ENCODE measurements at places on chromosomes 1 and 21. TPM values are rescaled to one million over a fixed set of nuclear protein-coding genes. Genes with fewer than 3 reads are reported as not detected.

OR2L2 gene
- total RNA-seq = 0.10 TPM

ARHGEF10L gene
- 21.6 TPM for total RNA-seq

CFAP107 gene
- not detected for total RNA-seq

ZMYND12 gene
- 1.7 TPM for total RNA-seq

DNA sequence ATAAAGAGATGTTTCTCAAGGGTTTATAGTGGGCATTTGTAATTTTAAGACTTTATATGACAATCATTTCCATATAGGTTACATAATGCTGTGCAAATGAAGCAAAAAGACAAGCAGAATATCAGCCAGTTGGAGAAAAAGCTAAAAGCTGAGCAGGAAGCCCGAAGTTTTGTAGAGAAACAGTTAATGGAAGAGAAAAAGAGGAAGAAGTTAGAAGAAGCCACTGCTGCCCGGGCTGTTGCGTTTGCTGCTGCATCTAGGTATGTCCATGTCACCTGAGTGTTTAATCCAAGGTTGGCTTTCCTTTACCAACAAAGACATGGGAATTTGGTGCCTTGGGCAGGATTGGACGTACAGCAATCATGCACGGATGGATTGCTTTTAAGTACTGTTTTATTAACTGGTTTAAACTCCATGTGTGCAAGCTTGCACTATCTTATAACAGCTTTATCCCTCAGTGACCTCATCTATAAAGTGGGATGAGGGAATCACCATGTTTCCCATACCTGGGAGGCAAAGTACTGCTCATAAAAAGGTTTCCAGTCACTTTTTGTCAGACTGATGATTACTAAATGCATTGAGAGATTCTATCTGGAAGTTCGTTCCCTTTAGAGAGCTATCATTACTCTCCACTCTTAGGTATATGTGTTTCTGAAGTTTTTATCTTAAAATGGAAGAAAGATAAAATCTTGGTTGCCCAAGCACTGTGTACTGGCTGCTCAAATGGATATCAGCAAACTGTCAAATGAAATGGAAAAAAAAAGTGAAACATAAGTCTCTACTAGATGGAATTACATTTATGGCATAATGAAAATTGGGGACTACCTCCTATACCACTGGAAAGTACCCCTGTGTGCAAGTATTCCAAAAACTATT lies 55.1 kb downstream of the MACO1 start:
- H3K4me1 ChIP-seq = no peaks in the 10 kb centered on the region
- no peaks in the 10 kb centered on the region for H3K27me3 ChIP-seq

DNA sequence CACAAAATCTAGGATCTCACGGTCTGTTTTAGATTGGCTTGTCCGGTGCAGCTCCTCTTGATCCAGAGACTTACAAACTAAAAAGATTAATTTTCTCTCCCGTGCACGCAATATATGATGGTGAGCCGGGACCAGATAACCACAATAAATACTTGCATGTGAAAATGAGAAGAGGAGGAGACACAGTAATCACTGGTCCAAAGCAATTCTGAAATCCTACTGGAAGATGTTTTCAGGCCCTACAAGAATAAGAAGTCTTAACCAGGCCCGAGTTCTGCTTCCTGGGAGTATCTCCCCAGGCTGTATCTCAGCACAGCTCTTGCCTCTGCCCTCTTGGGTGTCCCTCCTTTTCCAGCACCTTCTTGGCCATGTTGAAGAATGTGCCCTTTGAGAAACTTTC lies 1.0 kb upstream of the WDR4 start:
- no peaks in the 10 kb centered on the region for H3K27me3 ChIP-seq
- H3K4me3 ChIP-seq = peak overlapping the region; percentile 61
- H3K4me1 ChIP-seq = peaks cover 6% of the 10 kb centered on the region
- H3K36me3 ChIP-seq = peaks cover 5% of the 10 kb centered on the region
- no peak overlapping the region for H3K27ac ChIP-seq

- no peaks in the 10 kb centered on the region for H3K4me1 ChIP-seq
- no peak overlapping the region for H3K27ac ChIP-seq
- H3K27me3 ChIP-seq = peaks cover 94% of the 10 kb centered on the region
- no peaks in the 10 kb centered on the region for H3K36me3 ChIP-seq
- H3K4me3 ChIP-seq = no peak overlapping the region
Observed at GRCh38 chr1:154747740-154748404, 122.2 kb downstream of the KCNN3 start.

DNA sequence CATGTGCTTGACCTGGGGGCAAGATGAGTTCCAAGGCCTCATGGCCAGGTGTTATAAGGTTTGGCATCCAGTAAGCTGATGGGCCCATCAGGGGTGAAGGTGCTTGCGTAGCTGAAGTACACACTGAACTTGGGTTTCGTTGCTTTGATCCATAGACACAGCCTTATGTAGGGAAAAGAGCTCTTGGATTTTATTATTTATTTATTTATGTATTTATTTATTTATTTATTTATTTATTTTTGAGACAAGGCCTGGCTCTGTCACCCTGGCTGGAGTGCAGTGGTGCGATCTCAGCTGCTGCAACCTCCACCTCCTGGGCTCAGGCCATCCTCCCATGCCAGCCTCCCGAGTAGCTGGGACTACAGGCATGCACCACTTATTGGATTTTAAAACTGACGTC lies 63.2 kb downstream of the FOXD2 start:
- H3K4me1 ChIP-seq = no peaks in the 10 kb centered on the region
- no peaks in the 10 kb centered on the region for H3K36me3 ChIP-seq
- no peak overlapping the region for H3K4me3 ChIP-seq
- DNase-seq = no peak

GRCh38 chr1:174768949-174769348 lies 230.8 kb upstream of the CACYBP start:
- no peak overlapping the region for H3K27ac ChIP-seq
- DNase-seq = no peak
- no peak overlapping the region for H3K4me3 ChIP-seq
- no peaks in the 10 kb centered on the region for H3K27me3 ChIP-seq
- no peaks in the 10 kb centered on the region for H3K4me1 ChIP-seq

- no peaks in the 10 kb centered on the region for H3K27me3 ChIP-seq
- H3K36me3 ChIP-seq = no peaks in the 10 kb centered on the region
Observed at GRCh38 chr21:45888386-45889009, 93.1 kb upstream of the COL6A1 start.

- H3K27me3 ChIP-seq = no peaks in the 10 kb centered on the region
- no peak for DNase-seq
- H3K27ac ChIP-seq = no peak overlapping the region
- H3K4me3 ChIP-seq = no peak overlapping the region
Observed at GRCh38 chr1:234476172-234476571, 2.8 kb downstream of the TARBP1 start.

DNA sequence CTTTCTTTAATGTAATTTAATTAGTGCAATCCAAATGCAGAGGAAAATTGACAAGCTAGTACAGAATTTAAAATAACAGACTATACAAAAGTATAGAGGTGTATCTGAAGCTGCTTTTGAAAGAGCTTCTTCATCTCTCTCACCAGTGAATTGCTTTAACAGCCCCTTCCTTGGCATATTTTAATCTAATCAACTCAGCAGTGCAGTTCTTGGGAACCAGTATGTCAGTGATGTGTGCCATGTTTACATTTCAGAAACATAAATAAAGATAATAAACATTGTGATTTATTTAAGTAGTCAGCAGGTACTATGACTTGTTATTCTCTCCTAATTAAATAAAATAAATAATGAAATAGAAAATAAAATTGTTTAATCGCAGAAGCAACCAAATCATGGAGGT lies 1260.6 kb downstream of the NCAM2 start:
- H3K27ac ChIP-seq = no peak overlapping the region
- no peak for DNase-seq
- 0 out of 2 replicates have a peak, but pooled peaks cover 5% of the 10 kb centered on the region for H3K4me1 ChIP-seq

DNA sequence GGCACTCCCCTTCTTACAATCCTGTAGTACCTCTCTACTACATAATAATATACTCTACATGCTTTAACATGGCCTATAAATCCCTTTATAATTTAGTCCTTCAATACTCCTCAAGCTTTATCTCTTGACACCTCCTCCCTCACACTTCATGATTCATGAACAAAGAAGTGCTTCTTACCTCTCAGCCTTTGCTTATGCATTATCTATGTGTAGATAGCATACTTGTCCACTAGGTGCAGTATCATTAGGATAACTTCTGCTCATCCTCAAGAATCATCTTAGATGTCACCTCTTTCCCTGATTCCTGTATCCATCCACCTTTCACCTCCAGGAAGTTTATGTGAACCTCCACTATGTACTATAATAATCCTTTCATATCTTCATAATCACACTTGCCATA lies 74.4 kb downstream of the COL24A1 start:
- H3K27ac ChIP-seq = no peak overlapping the region
- no peaks in the 10 kb centered on the region for H3K27me3 ChIP-seq
- no peak overlapping the region for H3K4me3 ChIP-seq
- H3K4me1 ChIP-seq = no peaks in the 10 kb centered on the region
- H3K36me3 ChIP-seq = no peaks in the 10 kb centered on the region

DNA sequence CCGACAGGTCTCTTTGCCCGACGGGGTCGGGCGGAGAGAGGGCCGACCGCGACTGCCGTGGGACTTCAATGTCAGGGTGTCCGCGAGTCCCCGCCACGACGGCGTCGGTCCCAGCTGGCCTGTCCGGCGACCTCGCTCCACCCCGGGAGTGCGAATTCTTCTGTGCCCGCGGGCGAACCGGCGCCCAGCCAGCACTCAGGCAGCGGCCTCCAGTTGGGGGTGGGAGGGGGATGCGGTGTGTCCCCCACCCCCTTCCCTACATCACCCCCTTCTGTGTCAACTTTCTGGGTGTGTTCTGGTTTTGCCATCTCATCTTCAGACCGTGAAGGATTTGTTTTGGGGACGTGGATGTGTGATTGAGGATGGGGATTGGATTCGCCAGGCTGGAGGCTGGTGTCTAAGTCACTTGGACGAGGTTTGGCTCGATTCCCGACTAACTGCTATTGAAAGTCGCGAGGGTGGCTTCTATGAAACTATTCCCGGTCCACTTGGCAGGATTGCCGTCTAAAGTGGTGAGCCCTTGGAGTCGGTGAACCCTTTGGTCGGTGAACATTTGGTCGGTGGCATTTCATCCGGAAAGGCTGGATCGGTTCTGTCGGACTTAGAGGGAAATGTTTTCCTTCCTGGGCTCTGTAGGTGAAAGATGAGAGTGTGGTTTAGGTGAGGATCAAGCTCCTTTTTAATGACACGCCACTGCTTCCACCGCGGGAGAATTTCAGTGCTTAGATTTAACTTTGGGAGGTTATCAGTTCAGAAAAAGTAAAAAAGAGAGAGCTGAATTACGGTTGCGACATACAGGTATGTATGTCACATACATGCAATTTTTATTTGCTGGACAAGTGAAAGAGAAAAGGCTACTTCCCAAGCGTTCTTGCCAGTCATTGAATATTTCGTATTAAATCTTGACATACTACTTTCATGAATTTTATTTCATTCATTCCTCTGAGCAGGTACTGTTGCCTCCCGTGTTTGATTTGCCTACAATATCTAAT lies 771 bp downstream of the ABCD3 start:
- no peaks in the 10 kb centered on the region for H3K27me3 ChIP-seq
- H3K36me3 ChIP-seq = 0 out of 2 replicates have a peak, but pooled peaks cover 3% of the 10 kb centered on the region
- peak overlapping the region; percentile 45 for H3K27ac ChIP-seq
- H3K4me3 ChIP-seq = peak overlapping the region; percentile 91

DNA sequence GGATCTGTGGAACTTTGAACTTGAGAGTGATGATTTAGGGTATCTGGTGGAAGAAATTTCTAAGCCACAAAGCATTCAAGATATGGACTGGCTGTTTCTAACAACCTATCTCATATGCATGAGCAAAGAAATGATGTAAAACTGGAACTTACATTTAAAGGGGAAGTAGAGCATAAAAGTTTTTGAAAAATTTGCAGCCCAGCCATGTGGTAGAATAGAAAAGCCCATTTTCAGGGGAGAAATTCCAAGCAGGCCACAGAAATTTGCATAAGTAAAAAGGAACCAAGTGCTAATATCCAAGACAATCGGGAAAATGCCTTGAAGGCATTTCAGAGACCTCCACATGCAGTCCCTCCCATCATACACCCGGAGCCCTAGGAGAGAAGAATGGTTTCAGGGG lies 15.7 kb downstream of the RIIAD1 start:
- no peak for DNase-seq
- no peak overlapping the region for H3K27ac ChIP-seq
- no peak overlapping the region for H3K4me3 ChIP-seq
- no peaks in the 10 kb centered on the region for H3K36me3 ChIP-seq

GRCh38 chr1:209229494-209230061 lies 353.9 kb upstream of the CAMK1G start:
- no peaks in the 10 kb centered on the region for H3K27me3 ChIP-seq
- H3K36me3 ChIP-seq = no peaks in the 10 kb centered on the region
- H3K4me1 ChIP-seq = no peaks in the 10 kb centered on the region
- H3K4me3 ChIP-seq = no peak overlapping the region
- no peak overlapping the region for H3K27ac ChIP-seq

DNA sequence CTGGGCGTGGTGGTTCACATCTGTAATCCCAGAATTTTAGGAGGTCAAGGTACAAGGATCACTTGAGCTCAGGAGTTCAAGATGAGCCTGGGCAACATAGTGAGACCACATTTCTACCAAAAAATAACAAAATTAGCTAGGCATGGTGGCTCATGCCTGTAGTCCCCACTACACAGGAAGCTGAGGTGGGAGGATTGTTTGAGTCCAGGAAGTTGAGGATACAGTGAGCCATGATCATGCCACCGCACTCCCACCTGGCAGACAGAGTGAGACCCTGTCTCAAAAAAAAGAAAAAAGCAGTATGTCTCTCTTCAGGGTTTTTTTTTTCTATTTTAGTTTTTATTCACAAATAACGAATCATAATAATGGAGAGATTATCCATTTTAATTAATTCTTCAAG lies 233.7 kb upstream of the DMRTA2 start:
- no peak for DNase-seq
- H3K27me3 ChIP-seq = no peaks in the 10 kb centered on the region
- no peak overlapping the region for H3K27ac ChIP-seq
- H3K36me3 ChIP-seq = peaks cover 8% of the 10 kb centered on the region

DNA sequence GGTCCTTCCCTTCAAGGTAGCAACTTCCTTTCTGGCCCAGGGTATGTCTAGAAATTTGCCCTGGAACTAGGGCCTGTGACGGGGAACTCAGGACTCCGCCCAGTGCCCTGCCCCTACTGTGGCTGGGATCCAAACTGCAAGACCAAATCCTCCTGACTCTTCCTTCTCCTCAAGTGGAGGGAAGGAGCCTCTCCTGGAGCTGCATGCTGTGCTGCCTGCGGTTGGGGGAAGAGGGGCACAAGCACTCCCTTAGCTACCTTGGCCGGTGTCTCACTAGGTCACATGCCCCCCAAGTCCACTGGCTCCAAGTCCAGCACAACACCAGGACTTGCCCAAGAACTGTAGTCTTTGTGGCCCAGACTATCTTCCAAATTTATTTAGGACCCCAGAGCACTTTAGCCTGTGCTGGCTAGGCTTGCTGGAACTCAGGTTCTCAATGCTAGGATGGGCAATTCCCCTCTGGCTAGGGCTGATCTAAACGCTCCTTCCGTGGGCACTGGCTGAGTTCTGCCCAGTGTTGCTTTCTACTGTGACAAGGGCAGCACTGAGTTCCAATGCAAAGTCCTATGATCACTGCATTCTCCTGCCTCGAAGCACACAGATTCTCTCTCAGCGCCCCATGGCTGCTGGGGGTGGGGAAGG lies 12.2 kb downstream of the ADSS2 start:
- no peak overlapping the region for H3K27ac ChIP-seq
- peaks cover 30% of the 10 kb centered on the region for H3K4me1 ChIP-seq
- DNase-seq = no peak
- no peaks in the 10 kb centered on the region for H3K27me3 ChIP-seq

GRCh38 chr1:64295561-64295960 lies 92.1 kb downstream of the UBE2U start:
- H3K27ac ChIP-seq = no peak overlapping the region
- no peak overlapping the region for H3K4me3 ChIP-seq
- H3K27me3 ChIP-seq = no peaks in the 10 kb centered on the region
- no peaks in the 10 kb centered on the region for H3K36me3 ChIP-seq

- H3K4me1 ChIP-seq = no peaks in the 10 kb centered on the region
- H3K36me3 ChIP-seq = no peaks in the 10 kb centered on the region
- H3K27ac ChIP-seq = no peak overlapping the region
- no peaks in the 10 kb centered on the region for H3K27me3 ChIP-seq
- H3K4me3 ChIP-seq = no peak overlapping the region
- no peak for DNase-seq
Observed at GRCh38 chr21:39159342-39160063, 23.7 kb downstream of the PSMG1 start.

Data from PC-9 (cell line).